ENCODE measurements at places on chromosomes 6 and 20.

DNA sequence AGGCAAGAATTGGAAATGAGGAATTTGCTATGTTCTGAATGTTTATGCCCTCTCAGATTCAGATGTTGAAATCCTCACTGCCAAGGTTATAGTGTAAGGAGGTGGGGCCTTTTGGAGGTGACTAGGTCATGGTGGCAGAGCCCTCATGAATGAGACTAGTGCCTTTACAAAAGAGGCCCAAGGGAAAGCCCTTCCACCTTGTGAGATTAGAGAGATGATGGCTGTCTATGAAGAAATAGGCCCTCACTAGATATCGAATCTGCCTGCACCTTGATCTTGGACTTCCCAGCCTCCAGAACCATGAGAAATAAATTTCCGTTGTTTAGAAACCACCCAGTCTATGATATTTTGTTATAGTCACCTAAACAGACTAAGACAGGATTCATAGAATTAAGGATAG is 10.4 kb downstream of the ASIP start:
- DNase-seq: no peak

DNA sequence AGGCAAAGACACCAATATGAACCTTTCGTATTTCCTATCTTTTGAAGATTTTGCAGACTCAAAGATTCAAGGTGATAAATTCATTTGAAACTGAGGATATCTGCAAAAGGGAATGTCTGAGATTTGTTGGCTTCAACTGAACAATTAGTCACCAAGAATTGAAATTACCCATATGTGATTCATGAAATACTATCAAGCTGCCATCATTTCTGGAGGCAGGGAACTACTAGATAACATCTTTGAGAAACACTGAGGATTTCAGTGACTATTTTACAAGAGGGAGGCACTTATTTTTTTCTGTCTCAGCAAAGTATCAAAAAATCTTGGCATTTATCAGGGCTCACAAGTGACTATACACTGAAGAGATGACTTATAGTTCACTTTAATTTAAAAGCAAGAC is 39.8 kb upstream of the MMS22L start:
- DNase-seq: no peak

DNA sequence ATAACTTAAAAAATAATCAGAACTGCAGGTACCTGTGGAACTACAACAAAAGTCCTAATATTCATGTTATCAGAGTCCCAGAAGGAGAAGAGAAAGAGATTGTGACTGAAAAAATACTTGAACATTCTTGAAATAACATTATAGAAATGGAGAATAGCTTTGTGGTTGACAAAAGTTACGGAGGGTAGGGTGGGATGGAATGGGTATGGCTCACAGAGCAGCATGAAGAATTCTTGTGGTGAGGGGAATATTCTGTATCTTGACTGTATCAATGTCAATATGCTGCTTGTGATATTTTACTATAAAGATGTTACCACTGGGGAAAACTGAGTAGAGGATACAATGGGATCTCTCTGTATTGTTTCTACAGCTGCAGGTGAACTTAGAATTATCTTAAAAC is 122.5 kb downstream of the DST start:
- no peak for DNase-seq

- no peak for DNase-seq
Observed at GRCh38 chr20:9078826-9079731, 10.2 kb downstream of the PLCB4 start.

DNA sequence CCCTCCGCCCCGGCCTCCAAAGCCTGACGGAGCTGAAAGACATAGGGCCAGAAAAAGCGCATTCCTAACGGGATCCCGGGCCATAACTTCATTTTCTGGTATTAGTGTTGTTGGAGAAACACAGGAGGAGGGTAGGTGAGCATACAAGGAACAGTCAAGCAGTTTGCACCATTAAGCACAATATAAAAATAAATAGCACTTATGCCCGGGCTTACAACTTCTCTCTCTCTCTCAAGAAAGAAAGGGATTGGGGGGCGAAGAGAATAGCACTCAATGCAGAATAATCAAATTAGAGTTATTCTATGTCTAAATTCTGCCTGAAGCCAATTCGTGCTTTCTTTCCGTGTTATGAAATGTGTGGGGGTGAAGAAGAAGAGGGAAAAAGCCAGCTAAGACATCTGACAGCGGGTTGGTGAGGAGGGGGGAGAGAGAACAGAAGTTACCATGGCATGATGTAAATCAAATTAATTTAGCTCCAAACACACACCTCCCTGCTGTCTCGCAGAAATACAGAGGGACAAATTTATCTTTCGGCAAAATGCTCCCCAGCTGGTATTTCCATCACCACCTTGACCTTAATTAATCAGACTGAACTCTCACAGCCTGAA is 508 bp upstream of the METTL24 start:
- DNase-seq: no peak

DNA sequence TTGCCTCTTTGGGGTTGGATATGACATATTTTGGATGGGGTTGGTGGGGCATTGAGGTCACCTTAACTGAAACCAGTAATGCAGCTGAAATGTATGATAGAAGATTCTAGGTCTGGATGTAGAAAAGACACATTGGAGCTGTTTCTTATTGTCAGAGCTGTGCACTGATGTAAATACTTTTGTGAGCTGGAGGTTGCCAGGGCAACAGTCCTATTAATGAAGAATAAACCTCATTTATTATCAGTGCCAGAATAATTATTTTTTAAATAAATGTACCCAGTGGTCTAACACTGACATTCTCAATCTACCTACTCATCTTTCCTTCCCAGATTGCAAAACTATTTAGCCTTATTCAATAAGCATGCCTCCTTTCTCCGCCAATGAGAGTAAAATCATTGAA is 57.0 kb downstream of the CAP2 start:
- no peak for DNase-seq

- no peak for DNase-seq
Observed at GRCh38 chr6:41584668-41585205, 38.6 kb downstream of the FOXP4 start.

DNA sequence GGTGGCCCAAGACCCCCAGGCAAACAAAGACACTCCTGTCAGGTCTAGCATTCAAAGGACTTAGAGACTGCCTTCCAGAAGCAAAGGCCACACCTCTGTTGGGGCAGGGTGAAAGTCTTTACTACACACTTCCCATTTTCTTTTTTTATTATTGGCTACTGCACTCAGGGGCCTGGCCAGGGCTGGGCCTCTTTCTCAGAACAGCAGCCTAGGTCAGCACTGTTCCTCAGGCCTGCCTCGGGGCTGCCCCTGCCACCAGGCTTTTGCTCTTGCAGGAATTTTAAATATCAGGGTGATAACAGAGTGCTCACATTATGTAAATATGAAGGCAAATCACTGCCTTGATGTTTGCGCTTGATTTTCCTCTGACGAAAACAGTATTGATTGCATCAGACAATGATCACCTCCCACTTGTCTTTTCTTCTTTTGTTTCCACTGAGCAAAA is 18.5 kb downstream of the GSTA4 start:
- no peak for DNase-seq

- DNase-seq: no peak
Observed at GRCh38 chr6:36319436-36319762, 17.3 kb downstream of the BNIP5 start.

GRCh38 chr6:82017288-82017687 is 230.3 kb downstream of the IBTK start:
- DNase-seq: no peak

DNA sequence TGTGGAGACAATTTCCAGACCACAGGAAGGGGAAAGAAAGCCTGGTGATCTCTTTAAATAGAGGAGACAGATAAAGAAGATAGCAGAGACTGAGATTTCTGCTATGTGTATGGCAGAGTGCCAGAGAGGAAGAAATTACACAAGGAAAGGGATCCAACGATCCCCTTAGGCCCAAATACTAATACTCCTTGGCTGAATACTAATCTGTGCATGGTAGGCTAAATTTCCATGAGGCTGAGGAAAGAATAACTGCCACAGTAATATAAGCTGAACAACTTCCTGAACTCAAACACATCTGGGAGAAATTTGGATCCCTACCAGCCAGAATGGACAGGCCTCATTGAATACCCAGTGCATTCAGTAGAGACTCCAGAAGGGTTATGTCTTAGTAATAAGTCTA is 83.3 kb upstream of the TNFAIP3 start:
- no peak for DNase-seq

DNA sequence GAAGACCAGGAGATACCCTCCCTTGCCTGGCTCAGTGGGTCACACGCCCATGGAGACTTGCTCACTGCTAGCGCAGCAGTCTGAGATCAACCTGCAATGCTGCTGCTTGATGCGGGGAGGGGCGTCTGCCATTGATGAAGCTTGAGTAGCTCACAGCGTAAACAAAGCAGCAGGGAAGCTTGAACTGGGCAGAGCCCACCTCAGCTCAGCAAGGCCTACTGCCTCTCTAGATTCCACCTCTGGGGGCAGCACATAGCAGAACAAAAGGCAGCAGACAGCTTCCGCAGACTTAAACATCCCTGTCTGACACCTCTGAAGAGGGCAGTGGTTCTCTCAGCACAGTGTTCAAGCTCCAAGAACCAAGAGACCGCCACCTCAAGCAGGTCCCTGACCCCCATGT is 271.3 kb downstream of the ESR1 start:
- DNase-seq: no peak

DNA sequence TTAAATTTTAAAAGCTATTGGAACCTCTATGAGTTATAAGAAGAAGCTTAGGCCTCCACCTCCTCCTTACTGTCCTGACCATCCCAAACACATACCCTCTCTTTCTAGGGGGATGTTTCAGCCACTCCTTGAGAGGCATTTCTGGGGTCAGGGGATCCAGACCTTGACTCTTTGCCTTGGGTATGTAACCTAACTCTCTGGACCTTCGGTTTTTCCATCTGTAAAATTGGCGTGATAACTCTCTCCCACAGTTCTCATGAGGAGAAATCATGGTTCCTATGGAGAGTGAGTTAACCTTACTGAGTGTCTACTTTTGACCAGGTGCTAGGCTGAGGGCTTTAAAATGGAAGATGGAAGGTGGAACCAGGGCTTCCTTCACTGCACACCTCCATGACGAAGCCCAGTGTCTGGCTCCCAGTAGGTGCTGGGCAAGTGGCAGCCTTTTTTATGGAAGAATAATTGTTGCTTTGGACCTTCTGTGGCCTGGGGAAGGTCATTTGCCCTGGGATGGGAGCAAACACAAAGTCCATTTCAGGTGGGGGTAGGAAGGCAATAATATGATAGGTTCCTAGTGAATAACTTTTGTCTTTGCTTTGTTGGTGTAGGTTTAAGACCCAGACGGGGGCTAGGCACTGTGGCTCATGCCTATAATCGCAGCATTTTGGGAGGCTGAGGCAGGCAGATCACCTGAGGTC is 18.4 kb downstream of the FOXP4 start:
- DNase-seq: no peak

GRCh38 chr20:31811796-31812728 is 7.1 kb upstream of the MYLK2 start:
- DNase-seq: no peak

- no peak for DNase-seq
Observed at GRCh38 chr20:9490631-9491030, 23.8 kb upstream of the LAMP5 start.

- no peak for DNase-seq
Observed at GRCh38 chr6:135054226-135054568, 425 bp downstream of the HBS1L start.

- peak; percentile 71 for DNase-seq
Observed at GRCh38 chr6:53894091-53894490, 99.3 kb downstream of the LRRC1 start.

GRCh38 chr20:64091770-64092169 is 7.6 kb upstream of the LKAAEAR1 start:
- no peak for DNase-seq

- no peak for DNase-seq
Observed at GRCh38 chr6:22706651-22707050, 137.3 kb downstream of the HDGFL1 start.

- DNase-seq: no peak
Observed at GRCh38 chr6:136677344-136677743, 114.9 kb downstream of the MAP3K5 start.

DNA sequence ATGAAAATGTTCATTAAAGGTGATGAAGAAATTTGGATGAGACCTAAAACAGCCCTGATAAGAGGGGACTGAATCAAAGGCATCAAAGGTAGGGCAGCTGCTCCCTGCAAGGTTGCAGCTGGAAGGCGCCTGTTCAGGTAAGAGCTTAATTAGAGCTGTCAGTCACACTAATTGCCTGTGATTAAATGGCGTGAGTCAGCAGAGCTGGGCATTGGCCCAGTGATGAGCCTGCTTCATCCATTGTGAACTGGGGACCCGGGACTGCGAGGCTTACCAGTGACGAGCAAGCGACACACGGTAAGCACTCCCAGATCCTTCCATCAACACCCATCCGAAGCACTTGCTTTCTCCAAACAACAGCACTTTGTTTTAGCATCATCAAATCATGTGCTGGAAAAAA is 621.5 kb upstream of the CDH4 start:
- no peak for DNase-seq

- DNase-seq: no peak
Observed at GRCh38 chr20:45469336-45470261, at the start of gene WFDC2. Gene WFDC2 (plus strand): TSS chr20:45469753. CDS start chr20:45469782, 29 bp downstream.

DNA sequence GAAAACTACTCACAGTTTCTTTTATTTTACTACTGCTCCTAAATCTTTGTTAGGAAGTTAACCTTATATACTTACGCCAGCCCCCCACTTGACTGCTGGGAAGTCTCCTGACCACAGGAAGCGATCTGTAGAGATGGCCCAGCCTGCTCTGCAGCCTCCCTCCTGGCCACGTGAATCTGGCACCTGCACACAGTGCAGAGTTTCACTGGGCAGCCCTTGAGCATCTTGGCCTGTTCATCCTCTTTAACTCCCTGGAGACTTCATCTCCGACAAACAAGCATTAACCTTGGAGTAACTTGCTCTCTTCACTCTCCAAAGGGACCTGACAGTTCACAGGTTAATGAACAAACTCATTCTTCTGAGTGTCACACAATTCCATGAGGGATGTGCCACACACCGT is 294.1 kb downstream of the BTBD9 start:
- no peak for DNase-seq

DNA sequence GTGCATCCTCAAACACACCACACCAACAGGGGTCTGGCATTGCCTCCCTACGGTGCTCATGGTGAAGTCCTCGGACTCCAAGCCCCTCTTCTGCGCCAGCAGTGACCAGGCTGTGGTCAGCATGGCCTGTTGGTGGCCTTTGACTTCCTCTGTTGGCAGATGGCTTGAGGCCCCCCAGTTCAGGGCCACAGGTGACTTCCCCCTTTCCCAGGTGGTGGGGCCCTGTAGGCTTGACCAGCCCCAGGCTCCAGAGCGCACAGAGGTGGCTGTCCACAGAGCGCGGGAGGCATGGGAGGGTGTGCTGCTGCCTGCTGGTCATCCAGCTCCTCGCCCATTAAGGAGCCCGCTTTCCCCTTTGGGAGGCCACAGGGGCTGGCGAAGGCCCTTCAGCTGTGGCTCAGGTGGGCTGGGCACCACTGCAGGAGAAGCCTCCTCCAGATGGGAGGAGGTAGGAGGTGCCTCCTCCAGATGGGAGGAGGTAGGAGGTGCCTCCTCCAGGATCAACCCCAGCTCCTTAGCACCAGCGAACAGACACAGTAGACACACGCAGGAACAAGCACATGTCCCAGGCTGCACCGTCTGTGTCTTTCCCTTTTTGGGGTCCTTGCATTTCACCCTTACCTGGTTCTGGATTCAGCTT is 52.1 kb upstream of the BHLHE23 start:
- no peak for DNase-seq

- no peak for DNase-seq
Observed at GRCh38 chr6:36980876-36981619, 4.9 kb downstream of the MTCH1 start.

Data from stimulated activated CD8-positive, alpha-beta memory T cell treated with anti-CD3 and anti-CD28 coated beads, Interleukin-7, amount 100 ng/mL, for 48 hours (primary cell).